ENCODE measurements at places on chromosomes 5 and 9. TPM values are rescaled to one million over a fixed set of nuclear protein-coding genes. Genes with fewer than 3 reads are reported as not detected.

CD14 gene
- 3.7 TPM for total RNA-seq

NR2F1 gene
- total RNA-seq = 4.7 TPM

MYORG gene
- total RNA-seq = 6.9 TPM

TLR4 gene
- total RNA-seq = 0.10 TPM

RNF130 gene
- 42.7 TPM for total RNA-seq

PCSK1 gene
- total RNA-seq = 0.29 TPM

CTNND2 gene
- total RNA-seq = not detected

IRX1 gene
- total RNA-seq = not detected

GABRA6 gene
- not detected for total RNA-seq

EIF4E1B gene
- not detected for total RNA-seq

TSSK1B gene
- not detected for total RNA-seq

ITK gene
- 0.08 TPM for total RNA-seq

LEAP2 gene
- total RNA-seq = 0.65 TPM

F2RL1 gene
- 227 TPM for total RNA-seq

CDX1 gene
- not detected for total RNA-seq

NME5 gene
- total RNA-seq = not detected

SYNPO gene
- total RNA-seq = 21.7 TPM

IL4 gene
- not detected for total RNA-seq

TMEM215 gene
- total RNA-seq = 0.02 TPM

CAMK2A gene
- total RNA-seq = 0.69 TPM

SPATA31C1 gene
- total RNA-seq = not detected

ANXA2R gene
- total RNA-seq = 3.0 TPM

CLINT1 gene
- 70.1 TPM for total RNA-seq

OTP gene
- 0.09 TPM for total RNA-seq

NEUROG1 gene
- not detected for total RNA-seq

SPOCK1 gene
- total RNA-seq = 15.8 TPM

TRIM36 gene
- total RNA-seq = 2.1 TPM

PRR7 gene
- 13.8 TPM for total RNA-seq

FBXO4 gene
- 7.7 TPM for total RNA-seq

SLCO6A1 gene
- total RNA-seq = not detected

PCDHGA3 gene
- 0.02 TPM for total RNA-seq

IL33 gene
- total RNA-seq = 0.61 TPM

ADRA1B gene
- total RNA-seq = 23.0 TPM

CDH10 gene
- 0.05 TPM for total RNA-seq

UIMC1 gene
- total RNA-seq = 41.7 TPM

DBH gene
- total RNA-seq = not detected

GDA gene
- total RNA-seq = 0.96 TPM

SERF1A gene
- 1.5 TPM for total RNA-seq

NUTM2G gene
- total RNA-seq = not detected

AK1 gene
- total RNA-seq = 75.3 TPM

ADGRD2 gene
- 0.03 TPM for total RNA-seq

PCDHGC4 gene
- not detected for total RNA-seq

NDUFS4 gene
- total RNA-seq = 107 TPM

TRIM7 gene
- total RNA-seq = 40.4 TPM

FREM1 gene
- total RNA-seq = not detected

ENTR1 gene
- 67.9 TPM for total RNA-seq

NTMT1 gene
- total RNA-seq = 85.0 TPM

Data from A549 treated with AZD2906 at 1 μM for 4 hours (cell line).